Stimulated activated CD8-positive, alpha-beta memory T cell treated with anti-CD3 and anti-CD28 coated beads, Interleukin-7, amount 100 ng/mL, for 1 hour (primary cell): ENCODE measurements at places on chromosomes 3 and 15.

DNA sequence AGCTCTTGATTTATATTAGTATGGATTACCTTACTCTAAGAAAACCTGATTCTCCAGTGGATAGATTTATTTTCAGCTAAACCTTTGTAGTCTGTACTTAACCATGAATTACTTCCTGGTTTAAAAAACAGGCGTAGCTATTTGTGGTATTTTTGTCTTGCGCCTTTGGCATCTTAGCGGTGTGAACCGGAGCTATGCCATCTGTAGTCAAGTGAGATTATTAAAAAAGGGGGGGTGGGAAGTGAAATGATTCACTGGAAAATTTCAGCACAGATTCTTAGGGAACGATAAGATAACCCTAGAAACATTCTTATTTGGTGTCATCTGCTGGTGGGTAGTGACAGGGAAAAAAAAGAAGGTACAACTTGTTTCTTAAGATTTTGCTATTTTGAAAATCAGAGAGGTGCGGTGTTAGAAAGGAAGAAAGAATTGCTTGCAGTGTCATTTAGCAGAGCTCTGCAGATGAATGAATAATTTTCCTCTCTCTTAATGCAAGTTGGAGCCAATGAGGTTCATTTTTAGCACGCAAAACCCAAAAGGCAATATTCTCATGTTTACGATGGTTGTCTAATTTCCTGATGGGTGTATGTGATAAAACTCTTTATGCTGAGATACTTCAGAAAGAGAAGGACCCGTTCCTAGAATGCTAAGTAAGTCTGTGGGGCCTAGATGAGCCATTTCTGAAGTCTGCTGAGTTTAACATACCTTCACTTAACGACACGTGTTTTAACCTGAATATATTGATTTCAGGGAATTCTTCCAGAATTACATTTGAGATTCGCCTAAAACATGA, 44.0 kb downstream of the PSMD6 start:
- DNase-seq = no peak

GRCh38 chr3:68876112-68876713, 56.1 kb downstream of the TAFA4 start:
- DNase-seq = no peak

GRCh38 chr3:109372639-109373038, 35.3 kb upstream of the DPPA4 start:
- no peak for DNase-seq

GRCh38 chr3:45112939-45113338, 33.2 kb downstream of the CDCP1 start:
- no peak for DNase-seq

DNA sequence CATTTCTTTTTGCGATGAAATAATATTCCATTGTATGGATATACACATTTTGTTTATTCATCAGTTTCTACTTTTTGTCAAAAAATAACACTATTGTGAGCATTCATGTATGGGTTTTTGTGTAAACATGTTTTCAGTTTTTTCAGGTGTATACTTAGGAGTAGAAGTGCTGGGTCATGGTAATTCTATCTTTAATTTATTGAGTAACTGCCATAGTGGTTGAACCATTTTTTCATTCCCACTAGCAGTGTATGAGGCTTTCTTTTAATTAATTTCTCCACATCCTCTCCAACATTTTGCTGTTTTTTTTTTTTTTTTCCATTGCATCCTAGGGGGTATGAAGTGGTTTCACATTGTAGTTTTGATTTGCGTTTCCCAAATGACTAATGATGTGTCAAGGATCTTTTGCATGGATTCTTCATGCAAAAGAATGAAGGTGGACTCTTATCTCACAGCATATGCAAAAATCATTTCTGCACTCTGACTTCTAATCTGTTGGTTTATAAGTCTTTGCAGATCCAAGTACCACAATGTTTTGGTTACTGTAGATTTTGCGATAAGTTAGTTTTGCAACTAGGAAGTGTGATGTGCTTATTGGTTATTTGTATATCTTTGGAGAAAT, 12.6 kb downstream of the ATP2C1 start:
- DNase-seq = no peak

DNA sequence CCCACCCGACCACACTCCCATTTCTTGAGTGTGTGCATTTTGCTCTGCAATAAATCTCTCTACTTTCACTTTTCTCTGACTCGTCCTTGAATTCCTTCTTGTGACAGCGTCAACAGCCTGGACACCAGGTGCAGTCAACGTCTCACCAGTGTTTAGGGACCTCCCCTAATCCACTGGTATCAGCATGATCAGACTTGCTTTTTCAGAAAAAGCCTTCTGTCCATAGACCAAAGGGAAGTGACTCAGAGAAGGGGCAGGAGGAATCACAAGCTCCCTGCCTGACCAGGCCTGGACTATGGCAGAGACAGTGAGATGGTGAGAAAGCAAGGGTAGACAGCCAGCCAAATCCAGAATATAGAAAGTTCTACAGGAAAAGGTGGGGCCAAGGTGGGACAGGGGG, 15.5 kb downstream of the CCR5 start:
- no peak for DNase-seq

DNA sequence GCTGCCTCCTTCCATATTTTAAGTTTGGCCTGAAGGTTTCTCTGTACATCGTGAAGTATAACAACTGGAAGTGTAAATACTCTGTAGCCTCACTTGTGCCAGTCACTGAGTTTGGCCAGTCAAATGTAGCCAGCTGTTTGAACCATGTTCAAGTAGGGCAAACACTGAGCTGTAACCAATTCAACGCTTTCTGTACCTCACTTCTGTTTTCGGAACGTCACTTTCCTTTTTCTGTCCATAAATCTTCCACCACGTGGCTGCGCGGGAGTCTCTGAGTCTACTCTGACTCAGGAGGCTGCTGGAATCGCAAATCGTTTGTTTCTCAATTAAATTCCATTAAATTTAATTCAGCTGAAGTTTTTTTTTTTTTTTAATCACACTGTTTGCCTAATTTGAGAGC, 88.8 kb upstream of the RARB start:
- DNase-seq = no peak

DNA sequence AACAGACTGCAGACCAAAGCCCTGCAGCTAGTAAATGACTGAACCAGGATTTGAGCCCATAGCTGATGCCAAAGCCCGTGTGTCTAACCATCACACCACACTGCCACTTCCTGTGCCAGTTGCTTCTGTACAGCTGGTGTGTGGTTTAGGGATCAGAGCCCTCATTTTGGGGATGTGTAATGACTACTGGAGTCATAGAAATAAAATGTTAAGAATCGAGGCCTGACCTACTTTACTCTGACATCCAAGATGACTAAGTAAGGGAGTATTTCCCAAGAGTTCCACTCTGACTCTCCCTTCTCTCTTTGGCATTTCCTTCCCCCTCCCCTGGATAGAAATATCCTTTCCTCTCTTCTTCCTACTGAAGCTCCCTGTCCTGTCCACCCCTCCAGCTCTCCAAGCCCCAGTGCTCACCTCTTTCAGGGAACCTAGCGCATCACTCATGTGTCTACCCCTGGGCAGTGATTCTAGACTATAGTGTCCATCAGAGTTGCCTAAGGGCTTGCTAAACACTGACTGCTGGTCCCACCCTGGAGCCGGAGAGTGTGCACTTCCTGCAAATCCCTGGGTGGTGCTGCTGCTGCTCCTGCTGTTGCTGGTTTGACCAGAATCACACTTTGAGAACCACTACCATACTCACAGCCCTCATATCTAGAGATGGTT, 53.8 kb downstream of the MGLL start:
- no peak for DNase-seq

DNA sequence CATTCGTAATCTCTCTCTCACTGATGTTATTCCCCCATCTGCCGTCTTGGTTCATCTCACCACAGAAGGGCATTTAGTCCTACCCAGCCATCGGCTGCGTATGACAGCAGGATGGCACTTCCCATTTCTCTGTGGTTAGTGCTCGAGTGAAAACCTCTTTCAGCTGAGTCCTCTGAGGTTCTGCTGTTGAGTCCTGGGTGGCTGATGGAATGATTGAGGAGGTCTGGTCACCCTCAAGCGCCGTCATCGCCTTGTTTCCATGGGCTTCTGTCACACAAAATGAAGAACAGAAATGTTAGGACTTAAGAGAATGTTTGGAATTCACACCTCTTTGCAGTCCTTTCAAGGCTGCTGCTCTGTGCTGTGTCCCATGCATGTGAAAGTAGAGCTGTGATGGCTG, 9.4 kb upstream of the SACM1L start:
- DNase-seq = no peak

- no peak for DNase-seq
These were observed 37.6 kb downstream of the ANO10 start for GRCh38 chr3:43584043-43584826.

- DNase-seq = no peak
These were observed 43.7 kb downstream of the POC1A start for GRCh38 chr3:52110502-52110901.

DNA sequence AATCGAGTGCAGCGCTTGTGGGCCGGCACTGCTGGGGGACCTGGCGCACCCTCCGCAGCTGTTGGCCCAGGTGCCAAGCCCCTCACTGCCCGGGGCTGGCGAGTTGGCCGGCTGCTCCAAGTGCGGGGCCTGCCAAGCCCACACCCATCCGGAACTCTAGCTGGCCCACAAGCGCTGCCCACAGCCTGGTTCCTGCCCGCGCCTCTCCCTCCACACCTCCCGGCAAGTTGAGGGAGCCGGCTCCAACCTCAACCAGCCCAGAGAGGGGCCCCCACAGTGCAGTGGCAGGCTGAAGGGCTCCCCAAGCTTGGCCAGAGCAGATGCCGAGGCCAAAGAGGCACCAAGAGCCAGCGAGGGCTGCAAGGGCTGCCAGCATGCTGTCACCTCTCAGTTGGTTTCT, 73.4 kb downstream of the PLXNA1 start:
- DNase-seq = no peak

DNA sequence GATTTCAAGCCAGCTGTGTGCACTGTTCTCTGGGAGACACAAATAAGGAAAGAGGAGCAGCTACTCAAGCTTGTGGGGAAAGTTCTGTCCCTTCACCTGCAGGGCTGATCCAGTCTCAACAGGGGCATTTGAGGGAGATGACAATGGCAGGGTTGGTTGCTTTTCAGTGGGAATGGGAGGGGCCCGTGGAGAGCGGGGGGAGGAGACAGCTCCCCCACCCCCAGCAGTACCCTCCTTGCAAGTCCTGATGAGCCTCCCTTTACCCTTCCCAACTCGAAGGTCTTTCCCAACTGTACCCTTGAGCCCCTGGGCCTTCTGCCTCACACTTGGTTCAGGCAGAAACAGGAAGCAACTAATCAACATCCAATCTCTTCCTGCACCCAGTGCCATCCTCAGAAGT, 71.8 kb upstream of the SNRPA1 start:
- no peak for DNase-seq

DNA sequence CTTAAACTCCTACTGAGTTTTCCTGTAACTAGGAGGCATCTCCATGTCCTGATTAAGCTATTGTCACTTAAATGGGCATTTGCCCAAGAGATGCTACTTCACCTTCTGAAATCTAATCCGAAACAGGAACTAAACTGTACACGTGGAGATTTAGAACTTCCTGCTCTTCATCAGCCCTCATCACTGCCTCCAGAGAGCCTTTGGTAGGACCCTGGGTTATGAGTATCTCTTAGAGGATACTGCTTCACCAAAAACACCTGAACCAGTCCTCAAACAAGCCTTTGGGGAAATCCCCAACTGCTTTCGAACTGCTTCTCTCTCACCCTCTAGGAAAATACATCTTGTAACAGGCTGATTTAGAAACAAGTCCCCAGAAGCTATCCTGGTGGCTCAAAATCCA, 320.3 kb downstream of the GAP43 start:
- DNase-seq = no peak

GRCh38 chr3:71653414-71653807, 69.9 kb upstream of the FOXP1 start:
- DNase-seq = no peak

DNA sequence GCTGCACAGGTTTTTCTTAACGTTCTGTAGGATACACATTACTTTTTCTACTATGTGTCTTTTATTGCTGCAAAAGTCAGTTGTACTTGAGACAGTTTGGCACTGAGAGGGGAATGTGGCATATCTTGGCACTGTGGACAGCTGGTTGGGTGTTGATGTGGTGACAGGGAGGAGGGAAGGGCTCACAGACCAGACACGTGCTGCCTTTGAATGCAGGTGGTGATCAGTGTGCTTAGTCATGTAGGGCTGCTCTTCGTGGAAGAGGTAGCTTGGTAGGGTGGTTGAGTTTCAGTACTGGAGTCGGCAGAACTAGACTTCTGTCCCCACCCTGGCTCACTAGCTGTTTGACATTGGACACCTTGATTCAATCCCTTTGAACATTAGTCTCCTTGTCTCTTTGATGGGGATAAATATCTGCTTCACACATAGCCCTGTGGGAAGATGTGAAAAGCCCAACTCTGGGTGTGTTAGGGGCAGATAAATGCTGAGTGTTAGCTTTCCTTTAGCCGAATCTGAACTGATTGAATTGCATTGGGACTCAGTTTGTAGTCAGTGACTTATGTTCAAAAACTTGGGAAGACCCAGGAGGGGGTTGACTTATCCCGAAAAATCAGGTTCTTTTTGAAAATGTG, 108.4 kb downstream of the PTPRG start:
- DNase-seq = no peak

DNA sequence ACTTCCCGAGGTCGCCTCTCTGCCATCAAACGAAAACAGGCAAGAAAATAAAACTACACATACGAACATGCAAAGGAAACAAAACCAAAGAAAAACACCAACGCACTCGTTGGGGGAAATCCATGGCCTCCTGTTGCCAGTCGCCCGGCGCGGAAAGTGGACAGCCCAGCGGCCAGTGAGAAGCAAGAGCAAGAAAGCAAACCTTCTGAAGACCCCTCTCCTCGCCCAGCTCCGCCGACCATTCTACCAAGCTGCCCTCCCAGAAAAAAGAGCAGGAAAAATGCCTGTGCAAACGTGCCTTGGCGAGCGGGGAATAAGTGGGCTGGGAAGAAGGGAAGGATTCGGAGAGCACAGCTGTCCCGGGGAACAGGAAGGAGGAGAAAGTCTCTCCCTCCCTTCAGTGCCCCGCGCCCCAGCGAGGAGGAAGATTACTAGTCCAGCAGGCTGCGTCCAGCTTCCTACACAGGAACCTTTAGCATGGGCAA, 802 bp upstream of the NECTIN3 start:
- DNase-seq = no peak

GRCh38 chr15:84598250-84598649, 2.6 kb upstream of the ZSCAN2 start:
- DNase-seq = no peak
